GM20000 (cell line): ENCODE measurements at places on chromosomes 11 and 22.

DNA sequence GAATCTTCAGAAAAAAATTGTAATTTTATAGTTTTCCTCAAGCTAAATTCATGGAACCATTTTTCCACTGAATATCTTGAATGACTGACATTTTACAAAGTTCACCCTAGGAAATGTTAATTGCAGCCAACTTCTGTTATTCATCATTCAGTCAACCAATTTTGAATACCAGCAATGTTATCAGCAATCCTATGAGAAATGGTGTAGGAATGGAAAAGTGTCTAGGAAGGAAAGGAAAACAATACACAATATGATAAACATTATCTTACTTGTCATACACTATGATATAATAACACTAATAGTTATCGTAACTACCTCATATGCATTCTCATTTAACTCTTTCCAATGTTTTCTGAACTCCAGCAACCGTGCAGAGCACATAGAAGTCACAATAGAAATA lies 790.5 kb upstream of the LRRC4C start:
- no peak for DNase-seq

DNA sequence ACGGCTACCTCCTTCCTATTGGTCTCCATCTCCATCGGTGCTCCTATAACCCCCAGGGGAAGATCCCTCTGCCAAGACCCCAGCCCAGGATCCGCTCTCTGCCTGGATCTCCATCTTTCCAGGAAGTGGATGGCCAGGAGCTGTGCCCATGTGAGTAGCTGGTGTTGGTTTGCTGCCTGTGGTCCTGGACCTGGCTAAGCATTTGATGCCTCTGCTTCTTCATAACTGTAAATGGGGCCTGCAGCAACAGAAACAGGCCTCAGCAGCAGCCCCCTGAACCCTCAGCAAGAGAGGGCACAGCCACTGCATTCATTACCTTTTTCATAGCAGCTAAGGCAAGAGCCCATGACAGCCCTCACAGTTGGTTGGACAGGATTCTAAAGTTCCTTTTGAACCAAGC lies 26.6 kb upstream of the CSNK2A3 start:
- DNase-seq, result no peak

DNA sequence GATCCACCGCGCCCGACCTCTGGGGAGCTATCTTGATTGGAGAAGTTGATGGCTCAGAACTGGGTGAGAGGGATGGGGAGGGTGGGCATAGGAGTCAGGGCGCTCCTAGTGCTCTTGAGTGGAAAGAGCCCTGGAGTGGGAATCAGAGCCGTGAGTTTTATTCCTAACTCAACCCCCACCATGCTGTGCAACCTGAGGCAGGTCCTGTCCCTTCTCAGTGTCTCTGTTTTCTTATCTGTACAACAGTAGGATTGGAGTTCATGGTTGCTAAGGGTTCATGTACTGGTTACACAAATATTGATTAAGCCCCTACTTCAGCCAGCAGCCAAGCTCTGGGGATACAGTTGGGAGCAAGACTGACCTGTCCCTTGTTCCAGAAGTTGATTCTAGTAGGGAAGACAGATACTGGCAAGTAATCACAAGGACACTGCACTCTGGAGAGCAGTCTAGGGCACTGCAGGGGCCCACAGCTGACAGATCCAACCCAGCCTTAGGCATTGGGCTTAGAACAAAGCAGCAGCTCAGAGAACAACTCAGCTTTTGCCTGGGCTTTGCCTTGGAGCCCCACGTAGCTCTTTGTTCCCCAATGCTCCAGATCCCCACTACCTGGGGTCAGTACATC lies 12.4 kb upstream of the DAGLA start:
- no peak for DNase-seq

DNA sequence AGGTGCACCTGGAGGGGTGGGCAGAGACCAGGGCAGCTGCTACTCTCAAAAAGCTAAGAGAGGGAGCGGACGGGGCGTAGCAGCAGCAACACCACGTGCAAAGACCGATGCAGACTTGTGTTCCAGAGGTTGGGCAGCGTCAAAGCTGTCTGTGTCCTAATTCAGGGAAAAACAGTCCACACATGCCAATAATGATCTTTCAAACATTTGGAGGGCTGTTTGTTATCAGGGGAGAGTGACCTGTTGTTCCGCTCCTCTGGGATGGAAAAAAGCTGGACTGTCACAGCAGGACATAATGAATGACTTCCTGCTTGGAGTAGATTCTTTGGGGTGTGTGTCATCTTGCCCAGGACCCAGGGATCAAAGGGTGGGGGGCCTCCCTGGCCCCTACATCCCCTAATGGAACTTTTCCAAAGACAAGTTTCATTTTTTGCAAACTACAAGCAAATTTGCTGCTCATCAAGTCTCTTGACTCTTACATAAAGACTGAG lies 6.2 kb upstream of the FBLN1 start:
- no peak for DNase-seq

DNA sequence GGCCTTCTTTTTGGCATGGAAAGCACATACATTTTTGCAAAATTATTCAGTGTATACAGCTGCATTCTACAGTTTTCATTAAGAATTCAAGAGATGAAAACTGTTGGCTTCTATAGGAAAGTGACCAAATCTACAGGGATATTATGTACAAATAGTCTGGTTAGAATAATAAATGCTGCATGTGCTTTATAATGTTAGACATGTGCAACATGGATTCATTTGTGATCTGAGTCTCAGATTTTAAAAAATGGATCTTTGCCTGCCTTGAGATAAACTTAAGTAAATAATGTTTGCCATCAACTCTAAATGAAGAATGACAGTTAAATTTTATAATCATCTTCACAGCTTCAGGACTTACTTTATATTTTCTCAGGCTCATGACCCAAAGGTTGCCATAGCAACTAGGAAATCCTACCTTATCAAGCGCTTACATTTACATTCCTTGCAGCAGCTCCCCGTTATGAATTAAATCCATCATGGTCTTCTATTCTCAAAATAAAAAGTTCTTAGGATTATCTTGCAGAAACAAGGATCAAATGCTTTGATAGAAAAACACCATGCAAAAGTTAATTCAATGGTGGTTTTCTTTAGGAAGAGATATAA lies 200.2 kb downstream of the CADM1 start:
- no peak for DNase-seq

DNA sequence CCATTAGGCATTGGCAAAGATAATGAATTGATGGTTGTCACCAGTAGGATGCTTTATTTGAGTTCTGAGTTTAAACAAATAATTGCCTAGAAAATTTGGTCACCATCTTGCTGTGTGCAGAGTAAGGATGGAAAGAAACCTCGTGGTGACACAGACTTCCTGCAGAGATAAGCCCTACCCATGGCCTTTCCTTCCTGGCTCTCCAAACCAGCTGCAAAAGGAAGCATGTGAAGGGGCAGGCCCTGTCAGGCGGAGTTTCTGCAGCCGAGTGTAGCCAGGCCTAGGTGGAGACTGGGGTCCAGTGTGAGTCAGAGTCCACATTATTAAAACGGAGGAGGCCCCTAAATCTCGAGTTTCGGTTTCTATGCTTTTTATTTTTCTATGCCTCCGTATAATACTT lies 83.1 kb upstream of the ADSL start:
- DNase-seq, result no peak

DNA sequence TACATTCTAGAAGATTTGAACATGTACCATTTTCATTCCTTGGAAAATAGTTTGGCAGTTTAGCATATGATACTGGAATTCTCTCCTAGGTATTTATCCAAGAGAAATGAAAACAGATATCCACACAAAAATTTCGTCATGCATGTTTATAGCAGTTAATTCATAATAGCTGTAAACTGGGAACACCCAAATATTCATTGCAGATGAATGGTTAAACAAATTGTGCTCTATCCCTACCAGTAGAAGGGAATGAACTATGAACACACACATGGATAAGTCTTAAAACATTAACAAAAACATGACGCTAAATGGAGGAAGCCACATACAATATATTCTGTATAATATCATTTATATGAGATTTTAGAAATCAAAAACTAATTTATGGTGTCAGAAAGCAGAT lies 61.5 kb downstream of the PDE3B start:
- DNase-seq, result no peak
